Urinary bladder (tissue), 4 donors: ENCODE measurements at places on chromosomes 13 and 19. TPM values are rescaled to one million over a fixed set of nuclear protein-coding genes. Genes with fewer than 3 reads are reported as not detected.
A peak's percentile ranks its signal among the peaks of the same experiment; 100 is the strongest.

DNA sequence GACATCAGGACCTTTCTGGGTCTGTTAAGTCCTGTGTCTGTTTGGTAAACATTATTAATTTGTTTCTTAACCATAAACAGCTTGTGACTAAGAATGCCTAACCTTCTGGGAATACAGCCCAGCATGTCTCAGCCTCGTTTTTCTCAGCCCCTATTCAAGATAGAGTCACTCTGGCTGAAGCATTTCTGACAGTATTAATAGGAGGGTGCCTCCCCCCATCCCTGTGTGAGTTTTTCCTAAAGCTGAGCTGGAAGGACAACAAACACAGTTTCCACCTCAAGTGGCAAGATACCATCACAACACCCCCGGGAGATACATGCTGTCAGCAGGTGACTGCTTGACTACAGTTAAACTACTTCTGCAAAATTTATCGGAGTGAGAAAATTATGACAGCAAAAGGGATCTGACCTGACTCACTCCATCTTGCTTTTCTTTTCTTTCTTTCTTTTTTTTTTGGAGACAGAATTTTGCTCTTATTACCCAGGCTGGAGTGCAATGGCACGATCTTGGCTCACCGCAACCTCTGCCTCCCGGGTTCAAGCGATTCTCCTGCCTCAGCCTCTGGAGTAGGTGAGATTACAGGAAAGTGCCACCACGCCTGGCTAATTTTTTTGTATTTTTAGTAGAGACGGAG, 59.3 kb upstream of the ABCC4 start:
- DNase-seq = no peak

- no peak for DNase-seq
Measured at GRCh38 chr13:83183439-83184149, 698.7 kb downstream of the SLITRK1 start.

GRCh38 chr19:39385629-39386411, 5.1 kb downstream of the PAF1 start:
- DNase-seq = no peak

- no peak for DNase-seq
Measured at GRCh38 chr13:42039457-42039945, 8.9 kb upstream of the DGKH start.

DNA sequence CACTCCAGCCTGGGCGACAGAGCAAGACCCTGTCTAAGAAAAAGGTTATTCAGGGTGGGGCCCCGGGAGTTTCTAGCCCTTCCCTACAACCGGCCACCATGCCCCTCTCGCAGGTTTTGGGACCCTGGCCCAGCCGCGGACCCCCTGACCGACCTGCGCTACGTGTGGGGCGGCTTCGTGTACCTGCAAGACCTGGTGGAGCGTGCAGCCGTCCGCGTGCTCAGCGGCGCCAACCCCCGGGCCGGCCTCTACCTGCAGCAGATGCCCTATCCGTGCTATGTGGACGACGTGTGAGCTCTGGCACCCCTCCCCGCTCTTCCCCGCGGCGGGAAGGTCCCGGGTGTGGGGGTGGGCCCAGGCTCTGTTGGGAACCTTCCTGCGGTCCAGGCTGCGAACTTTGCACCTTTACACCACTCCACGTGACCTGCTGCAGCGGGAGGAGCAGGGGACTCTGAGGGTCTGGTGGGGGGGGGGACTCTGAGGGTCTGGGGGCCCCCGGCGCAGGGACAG, 6.3 kb downstream of the ABCA7 start:
- DNase-seq = no peak

DNA sequence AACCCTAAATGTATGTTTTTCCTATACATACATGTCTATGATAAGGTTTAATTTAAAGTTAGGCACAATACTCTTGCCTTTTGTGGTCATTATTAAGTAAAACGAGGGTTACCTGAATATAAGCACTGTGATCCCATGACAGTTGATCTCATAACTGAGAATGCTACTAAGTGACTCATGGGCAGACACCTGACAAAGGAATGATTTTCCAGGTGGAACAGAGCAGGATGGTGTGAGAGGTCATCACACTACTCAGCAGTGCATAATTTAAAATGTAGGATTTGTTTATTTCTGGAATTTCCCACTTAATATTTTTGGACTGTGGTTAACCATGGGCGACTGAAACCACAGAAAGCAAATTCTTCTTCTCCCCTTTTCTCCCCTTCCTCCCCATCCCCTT, 178.9 kb downstream of the UGGT2 start:
- no peak for DNase-seq

UPF1 gene
- polyA plus RNA-seq = 52.9 TPM

DNA sequence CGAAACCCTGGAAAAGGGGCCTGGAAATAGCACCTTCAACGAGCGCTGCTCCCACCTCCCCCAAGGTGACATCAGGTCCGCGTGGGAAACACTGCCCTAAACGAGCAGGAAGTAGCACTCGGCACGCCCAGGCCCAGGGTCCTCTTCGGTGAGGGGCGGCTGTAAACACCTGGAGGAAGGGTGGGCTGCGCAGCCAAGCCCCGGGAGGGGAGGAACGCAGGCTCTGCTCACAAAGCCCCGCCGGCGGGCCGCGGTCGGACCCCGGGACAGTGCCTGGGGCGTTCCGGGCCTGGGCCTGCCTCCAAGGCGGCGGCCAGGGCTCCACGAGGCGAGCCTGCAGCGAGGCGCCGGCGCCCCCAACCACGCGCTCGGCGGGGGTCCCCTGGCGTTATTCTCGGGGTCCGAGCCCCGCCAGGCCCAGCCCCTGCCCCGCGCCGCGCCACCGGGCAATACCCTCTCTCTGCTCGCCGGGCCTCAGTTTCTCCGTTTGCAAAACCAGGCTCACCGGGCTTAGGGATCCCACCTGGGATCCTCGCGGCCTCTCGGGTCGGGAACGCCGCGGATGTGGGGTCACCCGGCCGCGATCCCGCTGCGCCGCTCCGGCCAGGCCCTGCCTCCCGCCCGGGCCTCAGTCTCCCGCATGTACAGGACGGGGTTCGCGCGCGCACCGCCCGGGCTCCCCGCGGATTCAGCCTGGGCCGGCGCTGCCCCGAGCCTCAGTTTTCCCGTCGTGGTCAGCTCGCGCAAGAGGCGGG, 630 bp downstream of the RNF126 start:
- DNase-seq = no peak

DNA sequence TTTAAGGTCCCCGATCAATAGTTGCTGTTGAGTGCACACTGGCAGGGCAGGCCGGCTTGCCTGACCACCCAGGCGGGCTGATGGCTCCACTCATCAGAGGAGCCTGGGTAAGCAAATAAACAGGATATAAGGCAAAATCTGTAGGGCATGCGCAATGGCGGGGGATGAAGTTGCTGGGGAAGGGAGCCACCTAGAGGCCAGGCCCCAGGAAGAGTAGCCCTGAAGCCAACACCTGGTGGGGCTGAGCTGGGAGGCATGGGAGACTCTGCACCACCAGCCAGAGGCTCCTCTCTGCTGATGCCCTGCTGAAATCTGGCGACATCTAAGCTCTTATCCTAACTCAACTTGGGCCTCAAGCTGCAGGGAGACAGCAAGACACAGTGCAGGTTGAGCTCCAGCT, 324.3 kb downstream of the ZNF536 start:
- DNase-seq = no peak

- no peak for DNase-seq
Measured at GRCh38 chr13:40344270-40345148, 321.9 kb downstream of the FOXO1 start.

GRCh38 chr13:27228131-27228530, 23.2 kb upstream of the RPL21 start:
- DNase-seq = no peak

DNA sequence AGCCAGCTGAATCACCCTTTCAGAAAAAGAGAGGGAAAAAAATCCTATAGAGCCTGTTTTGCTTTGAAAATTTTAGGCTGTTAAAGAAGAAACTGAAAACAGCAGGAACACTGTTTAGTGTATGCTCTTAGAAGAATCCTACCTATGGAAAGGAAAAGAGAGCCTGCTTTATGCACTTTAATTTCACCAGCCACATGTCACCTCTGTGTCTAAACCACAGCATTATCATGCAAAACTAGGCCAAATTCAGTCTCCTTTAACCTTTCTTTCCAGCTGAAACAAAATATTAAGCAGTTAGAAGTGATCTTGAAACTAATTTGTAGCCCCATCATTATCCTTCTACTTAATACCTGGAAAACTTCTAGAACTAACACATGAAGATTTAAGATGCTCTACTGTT, 97.2 kb upstream of the MAB21L1 start:
- DNase-seq = no peak

- DNase-seq = no peak
Measured at GRCh38 chr13:109154966-109155761, 525.8 kb downstream of the MYO16 start.

DNA sequence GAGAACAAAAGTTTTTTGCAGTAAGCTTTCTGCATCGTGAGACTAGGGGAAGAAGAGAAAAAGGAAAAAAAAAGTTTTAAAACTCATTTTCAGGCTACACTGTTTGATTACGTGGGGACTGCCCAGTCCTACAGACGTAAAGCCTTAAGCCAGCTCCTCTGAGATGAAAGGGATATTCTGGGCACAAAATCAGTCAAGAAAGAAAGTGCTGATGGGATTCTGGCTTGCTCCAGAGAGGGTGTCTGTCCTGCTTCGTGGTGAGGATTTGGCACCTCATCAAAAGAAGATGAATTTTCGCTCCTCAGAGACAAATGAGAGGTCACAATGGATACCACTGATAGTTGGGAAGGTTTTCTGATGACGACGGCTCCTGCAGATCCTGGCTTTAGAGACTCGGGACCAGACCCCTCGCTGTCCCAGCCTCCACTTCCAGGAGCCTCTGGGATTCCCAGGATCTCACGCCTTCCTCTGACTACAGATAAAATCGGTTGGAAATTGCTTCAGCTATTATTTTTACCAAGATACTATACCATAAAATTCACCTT, 9.7 kb downstream of the TEX29 start:
- DNase-seq = no peak

DNA sequence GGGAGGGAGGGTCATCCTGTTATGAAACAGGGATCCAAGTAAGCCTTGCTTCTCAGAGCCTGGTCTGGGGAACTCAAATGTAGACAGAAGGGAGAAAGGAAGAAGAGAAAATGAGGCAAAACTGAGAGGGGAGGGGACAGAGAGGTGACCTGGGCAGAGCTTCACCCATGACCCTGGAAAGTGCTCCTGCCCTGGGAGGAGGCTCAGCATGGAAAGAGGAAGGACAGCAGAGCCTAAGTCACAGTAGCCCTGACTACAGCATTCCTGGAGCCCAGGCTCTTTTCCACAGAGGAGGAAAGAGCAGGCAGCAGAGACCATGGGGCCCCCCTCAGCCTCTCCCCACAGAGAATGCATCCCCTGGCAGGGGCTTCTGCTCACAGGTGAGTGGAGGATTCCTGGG, at the start of gene CEACAM3:
TSS of gene CEACAM3 (plus strand) at position 226 of the 400 bp plus-strand sequence. CDS start at position 317, 91 bp downstream.
- DNase-seq = no peak

GRCh38 chr19:18626906-18627305, 9.9 kb upstream of the KLHL26 start:
- DNase-seq = no peak

DNA sequence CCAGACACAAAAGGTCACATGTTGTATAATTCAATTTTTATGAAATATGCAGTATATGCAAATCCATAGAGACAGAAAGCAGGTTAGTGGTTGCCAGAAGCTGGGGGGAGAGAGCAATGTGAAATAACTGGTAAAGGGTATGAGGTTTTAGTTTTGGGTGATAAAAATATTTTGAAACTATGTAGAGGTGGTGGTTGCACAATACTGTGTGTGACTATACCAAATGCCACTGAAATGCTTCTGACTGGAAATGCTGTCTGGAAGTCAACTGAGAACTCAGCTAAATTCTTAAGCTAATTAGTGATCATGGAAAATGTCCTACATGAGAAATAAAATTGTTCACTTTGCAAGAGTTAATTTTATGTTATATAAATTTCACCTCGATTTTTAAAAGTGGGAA, 65.3 kb upstream of the RXFP2 start:
- no peak for DNase-seq

DNA sequence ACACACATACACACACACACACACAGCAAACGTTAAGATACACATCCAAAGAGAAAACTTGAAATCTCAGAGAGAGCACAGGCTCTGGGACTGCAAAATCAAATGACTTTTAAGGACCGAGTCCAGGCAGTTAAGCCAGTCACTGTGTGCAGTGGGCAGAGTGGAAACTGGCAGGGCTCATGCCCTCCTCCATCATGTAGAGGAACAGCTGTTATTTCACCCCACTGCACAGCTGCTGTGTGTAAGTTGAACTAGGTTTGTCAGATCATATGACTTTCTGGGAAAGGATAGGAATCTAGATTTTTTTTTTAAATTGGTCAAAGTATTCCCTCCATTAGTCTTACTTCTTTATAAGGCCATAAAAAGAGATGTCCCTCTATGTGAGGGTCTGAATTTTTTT, 1002.1 kb downstream of the UQCRFS1 start:
- no peak for DNase-seq

DNA sequence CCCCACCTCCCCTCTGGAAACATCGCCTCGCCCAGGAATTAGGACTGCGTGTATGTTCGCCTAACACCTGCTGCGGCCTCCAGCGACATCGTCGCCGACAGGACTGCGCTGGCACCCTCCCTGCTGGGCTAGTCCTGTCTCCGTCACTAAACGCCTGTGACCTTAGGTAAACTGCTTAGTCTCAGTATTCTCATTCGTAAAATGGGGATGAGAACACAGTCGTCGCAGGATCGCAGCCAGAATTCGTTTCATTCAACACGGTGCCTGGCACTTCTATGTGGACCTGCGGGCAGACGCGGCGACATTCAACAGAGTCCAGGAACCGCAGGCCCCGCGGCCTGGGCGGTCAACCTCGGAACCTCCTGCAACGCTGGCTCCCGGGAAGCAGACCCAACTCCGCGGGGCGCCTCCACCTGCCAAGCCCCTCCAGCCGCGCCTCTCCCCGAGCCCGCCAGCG, 485 bp downstream of the CRYL1 start:
- no peak for DNase-seq

C1QTNF9B gene
- 0.49 TPM for polyA plus RNA-seq

GRCh38 chr13:33723365-33723764, 94.6 kb upstream of the RFC3 start:
- no peak for DNase-seq

DNA sequence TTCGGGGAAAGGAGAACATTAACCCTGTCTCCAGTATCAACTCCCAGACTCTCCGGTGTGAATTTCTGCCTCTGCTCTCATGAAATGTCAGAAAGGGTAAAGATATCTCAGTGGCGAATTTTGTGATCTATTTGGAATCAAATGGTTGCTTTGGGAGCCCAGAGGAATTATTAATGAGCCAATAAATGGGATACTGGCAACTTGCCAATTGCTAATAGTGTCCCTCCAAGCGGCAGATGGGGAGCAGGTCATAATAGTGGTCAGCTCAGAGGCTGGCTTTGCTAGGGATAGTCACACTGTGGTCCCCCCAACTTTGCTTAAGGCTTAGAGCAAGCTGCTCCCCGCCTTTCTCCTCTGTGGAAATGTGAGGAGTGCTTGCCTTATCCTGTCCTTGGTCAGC, 176.1 kb upstream of the KL start:
- no peak for DNase-seq

- peak; percentile 59 for DNase-seq
Measured at GRCh38 chr13:43905435-43906031, 25.8 kb downstream of the LACC1 start.

ZNF225 gene
- polyA plus RNA-seq = 2.6 TPM

DNA sequence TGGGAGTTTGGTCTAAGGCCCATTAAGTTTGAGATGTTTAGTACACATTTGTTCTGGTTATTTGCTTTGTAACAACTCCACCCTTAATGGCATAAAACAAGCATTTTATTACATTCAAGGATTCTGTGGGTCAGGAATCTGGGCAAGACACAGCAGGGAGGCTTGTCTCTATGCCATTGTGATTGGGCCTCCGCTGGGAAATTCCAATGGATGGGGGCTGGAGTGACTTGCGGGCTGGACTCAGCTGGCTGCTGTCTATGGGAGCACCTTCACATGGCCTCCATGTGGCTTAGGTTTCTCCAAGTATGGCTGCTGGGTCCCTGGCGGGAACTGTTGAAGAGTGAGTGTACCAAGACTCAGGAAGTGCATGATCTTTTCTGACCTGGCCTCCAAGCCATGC, 159.0 kb downstream of the PAN3 start:
- DNase-seq = no peak
